ENCODE measurements at places on chromosomes 3 and 15.

GRCh38 chr3:72441284-72441994 is 406.8 kb downstream of the SHQ1 start:
- DNase-seq, result no peak

GRCh38 chr3:24156466-24156865 is 211.4 kb downstream of the NR1D2 start:
- peak; percentile 33 for DNase-seq

DNA sequence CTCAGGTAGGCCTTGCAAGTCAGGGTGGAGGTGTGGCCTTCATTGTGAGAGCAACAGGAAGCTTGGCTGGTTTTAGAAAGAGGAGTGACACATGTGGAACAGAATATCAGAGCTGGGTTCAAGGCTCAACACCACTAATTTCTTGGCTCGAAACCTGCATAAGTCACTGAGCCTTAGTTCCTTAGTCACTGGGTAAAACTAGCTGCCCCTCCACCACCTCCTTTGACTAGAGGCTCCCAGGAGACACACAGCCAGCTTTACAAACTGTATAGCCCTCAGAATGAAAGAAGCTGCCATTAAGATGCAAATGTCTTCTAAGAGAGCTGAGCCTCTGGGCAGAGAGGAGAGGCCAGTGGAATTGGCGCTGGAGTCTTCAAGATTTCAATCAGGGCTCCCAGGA is 67.7 kb downstream of the CERS3 start:
- no peak for DNase-seq

DNA sequence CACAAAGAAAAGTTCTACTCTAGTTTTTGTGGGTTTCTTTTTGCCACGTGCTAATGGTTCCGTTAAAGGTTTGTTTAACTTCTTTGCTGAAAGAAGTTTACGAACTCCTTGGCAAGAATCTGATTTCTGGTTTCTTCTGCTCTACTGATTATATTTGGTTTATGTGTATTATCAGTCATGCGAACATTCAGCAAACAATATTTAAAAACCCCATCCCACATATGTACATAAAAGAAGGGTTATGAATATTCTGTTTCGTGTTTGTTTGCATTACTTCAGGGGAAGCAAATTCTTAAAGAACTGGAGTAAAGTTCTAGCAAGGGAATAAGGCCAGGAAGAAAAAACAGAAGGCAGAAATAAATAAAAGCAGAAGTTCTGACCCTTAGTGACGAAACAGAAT is 9.8 kb downstream of the LARS2 start:
- DNase-seq, result no peak

- no peak for DNase-seq
Observed at GRCh38 chr15:29570948-29571791, 251.1 kb downstream of the TJP1 start.

DNA sequence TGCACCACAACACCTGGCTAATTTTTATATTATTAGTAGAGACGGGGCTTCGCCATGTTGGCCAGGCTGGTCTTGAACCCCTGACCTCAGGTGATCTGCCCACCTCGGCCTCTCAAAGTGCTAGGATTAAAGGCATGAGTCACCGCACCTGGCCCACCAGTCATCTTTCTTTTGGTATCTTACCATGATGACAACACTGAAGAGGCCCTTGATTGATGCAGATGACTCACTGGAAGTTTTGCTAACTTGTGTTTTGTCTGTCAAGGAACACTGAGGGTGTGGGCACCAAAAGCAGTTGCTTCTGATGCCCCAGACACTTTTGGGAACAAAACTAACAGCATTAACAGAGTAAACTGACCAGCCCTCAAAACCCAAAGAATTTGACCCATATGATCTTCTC is 88.3 kb downstream of the MYO5A start:
- DNase-seq, result no peak

DNA sequence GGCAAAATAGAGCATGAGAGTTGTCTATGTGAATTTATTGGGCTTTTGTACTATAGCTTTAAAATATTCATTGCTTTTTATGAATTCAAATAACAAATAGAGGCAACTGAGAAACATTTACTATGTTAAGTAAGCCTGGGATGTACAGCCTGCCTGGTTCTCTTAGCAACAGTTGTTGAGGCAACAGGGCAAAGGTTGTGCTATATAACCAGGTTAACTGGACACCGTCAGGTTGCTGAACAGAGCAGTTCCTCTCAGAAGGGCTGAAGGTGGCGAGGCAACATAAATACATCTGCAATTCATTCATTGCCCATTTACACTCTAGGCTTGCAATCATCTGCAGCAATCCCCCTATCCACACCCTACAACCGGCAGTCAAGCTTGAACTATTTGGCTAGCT is 78.2 kb downstream of the GTF2E1 start:
- no peak for DNase-seq

- no peak for DNase-seq
Observed at GRCh38 chr3:119500901-119501300, 2.6 kb downstream of the TIMMDC1 start.

DNA sequence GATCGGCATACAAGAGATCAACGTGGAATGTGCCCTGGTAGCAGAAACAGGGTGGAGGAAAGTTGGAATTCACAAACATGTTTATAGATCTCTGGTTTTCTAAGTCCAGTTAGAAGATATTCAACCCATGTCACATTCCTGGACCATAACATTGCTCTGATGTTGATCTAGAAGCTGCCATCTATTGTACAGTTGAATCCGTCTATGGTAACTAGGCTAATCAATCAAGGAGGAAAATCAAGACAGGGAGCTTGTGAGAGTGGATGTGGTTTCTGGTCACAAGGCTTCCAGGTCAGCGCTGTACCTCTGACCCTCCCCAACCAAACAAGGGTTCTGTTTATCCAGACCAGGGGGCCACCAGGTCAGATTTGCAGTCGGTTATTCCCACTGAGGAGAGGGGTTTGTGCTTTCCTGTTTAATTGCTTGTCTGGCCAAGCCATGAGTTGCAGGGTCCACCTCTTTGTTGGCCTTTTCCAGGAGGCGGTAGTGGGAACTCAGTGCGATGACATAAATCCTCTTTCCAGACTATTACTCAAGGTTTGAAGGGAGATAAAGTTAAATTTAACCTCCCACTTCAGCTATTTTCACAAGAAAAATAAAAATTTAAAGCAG is 130.3 kb downstream of the SLCO3A1 start:
- DNase-seq, result no peak

DNA sequence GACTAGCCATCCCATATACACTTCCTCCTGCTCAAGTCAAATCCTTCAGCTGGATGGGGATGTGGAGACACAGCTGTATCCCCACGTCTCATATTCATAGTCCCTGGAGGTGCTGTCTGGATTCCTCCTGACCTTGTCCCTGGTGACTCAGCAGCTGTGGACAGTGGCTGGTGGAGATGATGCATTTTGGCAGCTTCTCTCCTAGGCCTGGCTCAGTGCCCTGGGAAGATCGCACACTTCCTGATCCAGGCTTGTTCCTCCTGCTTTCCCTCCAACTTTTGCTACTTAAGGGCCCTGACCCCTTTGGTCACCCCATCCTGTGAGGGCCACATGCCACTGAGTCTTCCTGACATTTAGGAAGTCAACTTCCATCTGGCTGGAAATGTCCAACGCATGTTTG is 44.4 kb downstream of the ADAMTSL3 start:
- no peak for DNase-seq

DNA sequence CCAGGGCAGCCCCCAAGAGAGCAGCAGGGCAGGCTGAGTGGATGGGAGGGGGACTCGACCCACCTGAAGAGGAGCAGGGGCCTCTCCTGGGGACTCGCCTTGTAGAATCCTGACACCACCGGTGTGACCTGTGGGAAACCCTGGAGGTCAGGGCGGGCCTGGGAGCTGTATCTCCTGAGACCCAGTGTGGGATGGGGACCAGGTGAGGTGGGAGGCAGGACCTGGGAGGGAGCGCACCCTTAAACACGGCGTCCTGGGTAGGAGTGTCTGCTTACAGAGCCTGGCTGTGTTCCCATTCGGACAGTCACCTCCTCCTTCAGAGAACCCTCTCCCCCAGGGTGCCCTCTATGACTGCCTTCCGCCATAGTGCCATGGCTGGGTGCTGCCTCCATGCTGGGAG is 27.1 kb downstream of the C15orf39 start:
- no peak for DNase-seq

DNA sequence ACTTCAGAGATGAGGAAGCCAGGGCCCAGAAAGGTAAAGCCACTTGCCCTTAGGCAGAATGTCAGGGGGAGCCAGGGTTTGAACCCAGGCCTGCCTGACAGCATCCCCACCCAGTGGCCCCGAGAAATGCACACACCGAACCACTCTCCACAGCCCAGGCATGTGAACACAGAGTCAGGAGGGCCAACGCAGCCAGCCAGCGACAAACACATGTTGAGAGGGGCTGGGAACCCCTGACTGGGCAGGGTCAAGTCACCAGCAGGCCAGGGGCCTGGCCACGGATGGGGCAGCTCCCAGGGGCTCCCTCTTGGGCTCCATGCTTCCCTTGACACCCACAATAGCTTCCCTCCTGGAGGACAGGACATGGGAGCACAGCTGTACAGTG is 5.1 kb upstream of the GRIP2 start:
- no peak for DNase-seq

DNA sequence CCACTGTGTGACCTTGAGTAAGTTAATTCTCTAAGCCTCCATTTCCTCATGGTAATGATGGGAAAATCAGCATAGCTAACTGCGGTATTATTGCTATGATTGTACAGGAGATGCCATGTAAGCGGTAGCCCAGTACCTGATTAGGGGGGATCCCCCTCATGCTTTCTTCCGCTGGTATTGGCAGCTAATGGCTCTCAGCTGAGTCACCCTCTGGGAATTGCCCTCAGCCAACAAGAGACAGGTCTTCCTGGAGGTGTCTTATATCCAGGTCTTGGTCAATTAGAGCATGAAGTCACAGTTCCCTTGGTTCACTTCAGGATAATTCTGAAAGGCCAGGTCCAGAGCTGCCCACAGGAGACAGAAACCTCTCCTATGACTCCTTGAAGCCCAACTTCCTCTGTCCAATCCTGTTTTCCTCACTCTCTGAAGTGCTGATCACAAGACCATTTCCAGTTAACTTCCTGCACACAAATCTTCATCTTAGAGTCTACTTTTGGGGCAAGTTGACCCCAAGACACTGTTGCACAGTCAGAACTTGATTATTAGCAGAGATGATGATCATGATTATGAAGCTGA is 724.7 kb upstream of the ZNF385D start:
- DNase-seq, result no peak

DNA sequence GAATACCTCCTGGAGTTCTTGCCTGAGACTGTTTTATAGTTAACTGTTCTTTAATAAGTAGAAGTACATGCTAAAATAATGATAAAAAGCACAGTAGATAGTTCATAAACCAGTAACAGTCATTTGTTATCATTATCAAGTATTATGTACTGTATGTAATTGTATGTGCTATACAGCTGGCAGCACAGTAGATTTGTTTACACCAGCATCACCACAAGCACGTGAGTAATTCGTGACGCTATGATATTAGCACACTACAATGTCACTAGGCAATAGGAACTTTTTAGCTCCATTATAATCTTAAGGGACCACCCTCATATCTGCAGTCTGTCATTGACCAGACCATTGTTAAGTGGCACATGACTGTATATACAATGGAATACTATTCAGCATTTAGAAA is 534.7 kb downstream of the FHIT start:
- no peak for DNase-seq

DNA sequence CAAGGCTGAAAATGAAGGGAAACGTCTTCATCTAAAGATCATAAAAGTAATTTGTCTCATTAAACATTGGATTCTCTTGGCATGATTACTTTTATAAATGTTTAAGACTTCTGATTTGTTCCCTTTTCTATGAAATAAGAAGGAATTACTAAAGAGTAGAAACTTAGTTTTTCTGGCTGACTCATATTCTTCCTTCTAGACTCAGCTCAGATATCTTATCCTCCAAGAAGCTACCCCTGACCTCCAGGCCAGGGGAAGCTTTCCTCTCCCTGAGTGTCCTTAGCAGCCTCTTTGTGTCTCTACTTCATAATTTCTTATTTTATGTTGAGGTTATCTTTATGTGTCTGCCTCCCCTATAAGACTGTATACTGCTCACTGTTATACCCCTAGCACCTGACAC is 291.9 kb upstream of the STT3B start:
- DNase-seq, result no peak

- no peak for DNase-seq
Observed at GRCh38 chr3:70564552-70564951, 252.1 kb upstream of the MDFIC2 start.

DNA sequence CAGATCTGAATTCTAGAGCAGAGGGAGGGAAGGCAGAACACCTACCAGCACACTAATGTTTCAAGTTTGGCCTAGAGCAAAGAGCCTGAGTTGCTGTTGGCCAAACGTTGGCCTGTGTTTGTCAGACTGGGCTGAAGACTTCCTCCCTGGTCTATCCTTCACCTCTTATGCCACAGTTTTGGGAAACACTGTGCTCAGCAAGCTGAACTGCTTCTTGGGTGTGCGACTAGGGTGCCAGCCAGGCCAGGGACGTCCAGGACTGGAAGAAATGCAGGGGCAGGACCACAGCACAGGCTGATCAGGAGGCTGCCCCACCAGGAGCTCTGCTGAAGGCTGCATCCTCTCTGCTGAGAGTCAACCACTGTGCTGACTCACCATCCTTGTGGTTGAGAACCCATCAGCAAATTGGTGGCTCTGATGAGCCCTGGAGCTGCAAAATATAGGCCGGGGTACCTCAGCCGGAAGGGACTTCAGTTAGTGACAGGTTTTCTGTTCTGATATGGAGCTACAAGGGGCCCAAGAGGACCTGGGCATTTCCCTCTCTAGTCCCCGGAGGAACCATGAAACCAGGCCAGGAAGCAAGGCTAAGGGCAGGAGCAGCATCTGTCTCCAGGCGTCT is 131.6 kb upstream of the RASGRP1 start:
- no peak for DNase-seq

- DNase-seq, result no peak
Observed at GRCh38 chr3:146217324-146217723, 33.6 kb downstream of the PLSCR4 start.

DNA sequence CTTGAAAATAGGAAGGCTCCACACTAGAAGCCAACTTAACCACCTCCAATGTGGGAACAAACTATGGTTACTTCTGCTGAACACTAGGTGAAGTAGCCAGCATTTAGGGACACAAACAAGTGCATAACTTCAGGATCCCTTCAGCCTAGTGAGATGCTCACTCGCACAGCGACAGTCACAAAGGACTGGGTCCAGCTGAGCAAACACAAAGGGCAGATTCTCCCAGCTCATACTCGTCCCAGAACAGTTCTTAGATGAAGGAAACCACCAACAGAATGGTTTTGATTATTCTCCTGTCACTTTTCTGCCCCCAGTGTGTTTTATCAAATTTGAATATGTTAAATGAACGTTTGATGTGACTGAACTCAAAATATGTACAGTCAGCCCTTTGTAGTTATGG is 201.6 kb downstream of the KCNAB1 start:
- no peak for DNase-seq

- no peak for DNase-seq
Observed at GRCh38 chr15:86969364-86969763, 889.7 kb downstream of the AGBL1 start.

DNA sequence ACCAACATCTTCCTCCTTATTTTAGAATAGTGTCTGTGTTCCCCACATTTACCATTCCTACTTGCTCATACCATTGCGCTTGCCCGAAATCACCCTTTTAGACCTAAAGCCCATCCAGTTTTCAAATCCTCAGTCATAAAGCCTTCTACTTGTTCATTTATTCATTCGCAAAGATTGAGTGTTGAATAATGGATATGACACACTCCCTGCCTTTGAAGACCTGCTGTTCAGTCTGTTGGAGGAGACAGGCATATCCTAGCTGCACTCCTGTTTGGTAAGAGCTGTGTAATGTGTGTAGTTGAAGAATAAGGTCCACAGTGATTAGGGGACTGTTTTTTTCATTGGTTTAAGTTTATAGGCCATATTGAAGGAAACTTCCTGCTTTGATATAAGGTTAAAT is 1.7 kb downstream of the CNOT10 start:
- no peak for DNase-seq

GRCh38 chr3:128813097-128813496 is 66.3 kb upstream of the ACAD9 start:
- no peak for DNase-seq

Data from fibroblast of skin of left biceps (primary cell).